ENCODE measurements at places on chromosomes 16 and 17.

- peak; percentile 37 for ATAC-seq
These were observed 19.3 kb upstream of the ADGRG3 start for GRCh38 chr16:57648581-57649442.

DNA sequence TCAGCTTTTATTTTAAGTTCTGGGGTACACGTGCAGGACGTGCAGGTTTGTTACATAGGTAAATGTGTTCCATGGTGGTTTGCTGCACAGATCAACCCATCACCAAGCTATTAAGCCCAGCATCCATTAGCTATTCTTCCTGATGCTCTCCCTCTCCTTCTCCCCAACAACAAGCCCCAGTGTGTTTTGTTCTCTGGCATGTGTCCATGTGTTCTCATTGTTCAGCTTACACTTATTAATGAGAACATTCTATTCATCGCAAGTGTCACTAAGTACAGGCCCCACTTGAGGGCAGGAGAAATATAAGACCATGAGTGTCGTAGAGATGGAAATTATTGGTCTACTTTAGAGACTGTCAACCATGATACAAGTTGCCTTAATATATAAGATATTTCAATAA, 615.1 kb downstream of the CDH8 start:
- ATAC-seq, result no peak

GRCh38 chr17:4539576-4540223, 15.5 kb downstream of the MYBBP1A start:
- no peak for ATAC-seq

DNA sequence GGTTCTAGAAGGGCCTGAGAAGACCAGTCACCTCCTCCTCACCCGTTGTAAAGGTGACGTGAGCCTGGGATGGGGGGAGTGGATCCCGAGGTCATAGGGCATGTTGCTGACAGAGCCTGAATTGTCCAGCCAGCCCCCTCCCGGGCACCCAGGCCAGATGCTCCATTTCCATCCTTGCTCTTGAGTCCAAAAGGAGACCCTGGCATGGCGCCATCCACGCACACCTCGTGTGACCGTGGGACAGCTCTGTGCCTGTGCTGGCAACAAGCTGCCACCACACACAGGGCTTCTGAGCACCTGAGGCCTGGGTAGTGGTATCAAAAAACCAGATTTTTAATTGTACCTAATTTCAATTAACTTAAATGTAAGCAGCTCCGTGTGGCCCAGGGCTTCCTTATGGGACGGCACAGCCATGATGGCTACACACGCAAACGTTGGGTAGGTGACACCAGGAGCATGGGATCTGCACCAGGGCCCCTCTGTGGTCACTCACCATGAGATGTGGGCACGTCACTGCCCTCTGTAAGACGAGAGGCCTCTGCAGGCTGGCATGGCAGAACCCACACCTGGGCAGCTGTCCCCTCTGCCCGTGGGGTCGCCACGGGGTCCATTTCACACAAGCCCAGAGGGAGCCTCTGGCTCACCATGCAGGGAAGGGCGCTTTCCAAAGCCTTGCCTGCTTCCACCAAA, 37.6 kb upstream of the ZNF469 start:
- no peak for ATAC-seq
